ENCODE measurements at places on chromosomes 6 and 20. TPM values are rescaled to one million over a fixed set of nuclear protein-coding genes. Genes with fewer than 3 reads are reported as not detected.

RAMACL gene
- 0.14 TPM for total RNA-seq

SLC22A3 gene
- total RNA-seq: not detected

F13A1 gene
- not detected for total RNA-seq

ZKSCAN8 gene
- 19.5 TPM for total RNA-seq

SNAP25 gene
- 0.48 TPM for total RNA-seq

PACSIN1 gene
- total RNA-seq: 0.11 TPM

DCDC2 gene
- not detected for total RNA-seq

THBD gene
- total RNA-seq: not detected

HLA-DMB gene
- total RNA-seq: 8.5 TPM

SOBP gene
- total RNA-seq: 0.14 TPM

ZC2HC1B gene
- not detected for total RNA-seq

GABRR1 gene
- not detected for total RNA-seq

SIRPG gene
- total RNA-seq: 68.0 TPM

TFAP2D gene
- not detected for total RNA-seq

TAAR1 gene
- total RNA-seq: not detected

OR2H1 gene
- not detected for total RNA-seq
